ENCODE measurements at places on chromosomes 16 and 17.

- no peak for DNase-seq
Measured at GRCh38 chr17:80413771-80414507, 1.0 kb upstream of the ENDOV start.

DNA sequence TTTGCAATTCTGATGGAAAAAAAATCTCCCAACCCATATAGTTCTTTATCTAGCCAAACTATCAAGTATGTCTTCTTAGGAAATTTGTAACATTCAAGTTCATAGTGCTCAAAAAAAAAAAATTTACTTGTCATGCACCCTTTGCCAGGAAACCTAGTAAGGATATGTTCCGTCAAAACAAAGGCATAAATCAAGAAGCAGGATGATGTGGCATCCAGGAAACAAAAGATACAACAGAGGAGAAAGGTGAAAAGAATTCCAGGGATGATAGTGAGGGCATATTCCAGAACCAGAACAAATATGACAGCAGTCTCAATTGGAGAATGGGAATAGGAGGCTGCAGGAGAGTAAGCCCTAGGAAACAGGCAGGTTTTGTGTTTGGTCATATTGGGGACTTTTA, 104.6 kb downstream of the SPAG9 start:
- DNase-seq = no peak

- DNase-seq = no peak
Measured at GRCh38 chr16:81717662-81718189, 61.4 kb upstream of the PLCG2 start.

GRCh38 chr17:2064980-2065785, 10.3 kb downstream of the HIC1 start:
- peak; percentile 70 for DNase-seq

- DNase-seq = peak; percentile 97
Measured at GRCh38 chr16:2474877-2475412, at the start of gene TBC1D24. Gene TBC1D24, plus strand, starts transcription at chr16:2475127. Its CDS starts 21,022 bp downstream, at chr16:2496149.

- DNase-seq = no peak
Measured at GRCh38 chr17:38872671-38873385, 3.0 kb downstream of the LASP1 start.
